ENCODE measurements at places on chromosomes 2 and 18.
A peak's percentile ranks its signal among the peaks of the same experiment; 100 is the strongest.

DNA sequence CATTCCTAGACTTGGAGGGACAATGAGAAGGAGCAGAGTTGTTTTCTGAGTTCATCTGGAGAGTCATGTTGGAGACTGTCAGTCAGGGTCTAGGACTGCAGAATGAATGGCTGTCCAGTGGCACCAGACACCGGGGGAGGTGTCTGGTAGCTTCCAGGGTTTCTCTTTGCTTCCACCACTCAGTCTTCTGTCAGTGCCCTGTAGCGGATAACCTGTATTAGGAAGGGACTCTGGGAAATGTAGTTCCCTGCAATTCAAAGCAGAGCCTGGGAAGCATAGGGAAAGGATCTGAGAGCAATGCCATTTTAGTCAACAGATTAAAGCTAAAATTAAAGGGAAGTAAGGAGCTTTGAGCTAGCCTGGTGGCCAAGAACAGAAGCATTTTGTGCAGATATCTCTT lies 257.9 kb downstream of the THSD7B start:
- no peak for DNase-seq

DNA sequence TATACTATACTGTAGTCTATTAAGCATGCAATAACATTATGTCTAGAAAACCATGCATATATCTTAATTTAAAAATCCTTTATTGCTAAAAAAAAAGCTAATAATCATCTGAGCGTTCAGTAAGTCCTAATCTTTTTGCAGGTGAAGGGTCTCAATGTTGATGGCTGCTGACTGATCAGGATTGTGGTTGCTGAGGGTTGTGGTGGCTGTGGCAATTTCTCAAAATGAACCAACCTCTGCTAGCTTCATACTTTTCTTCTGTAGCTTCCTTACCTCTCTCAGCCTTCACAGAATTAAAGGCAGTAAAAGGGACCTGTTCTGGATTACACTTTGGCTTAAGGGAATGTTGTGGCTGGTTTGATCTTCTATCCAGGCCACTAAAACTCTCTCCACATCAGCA lies 235.8 kb downstream of the NBAS start:
- no peak for DNase-seq

DNA sequence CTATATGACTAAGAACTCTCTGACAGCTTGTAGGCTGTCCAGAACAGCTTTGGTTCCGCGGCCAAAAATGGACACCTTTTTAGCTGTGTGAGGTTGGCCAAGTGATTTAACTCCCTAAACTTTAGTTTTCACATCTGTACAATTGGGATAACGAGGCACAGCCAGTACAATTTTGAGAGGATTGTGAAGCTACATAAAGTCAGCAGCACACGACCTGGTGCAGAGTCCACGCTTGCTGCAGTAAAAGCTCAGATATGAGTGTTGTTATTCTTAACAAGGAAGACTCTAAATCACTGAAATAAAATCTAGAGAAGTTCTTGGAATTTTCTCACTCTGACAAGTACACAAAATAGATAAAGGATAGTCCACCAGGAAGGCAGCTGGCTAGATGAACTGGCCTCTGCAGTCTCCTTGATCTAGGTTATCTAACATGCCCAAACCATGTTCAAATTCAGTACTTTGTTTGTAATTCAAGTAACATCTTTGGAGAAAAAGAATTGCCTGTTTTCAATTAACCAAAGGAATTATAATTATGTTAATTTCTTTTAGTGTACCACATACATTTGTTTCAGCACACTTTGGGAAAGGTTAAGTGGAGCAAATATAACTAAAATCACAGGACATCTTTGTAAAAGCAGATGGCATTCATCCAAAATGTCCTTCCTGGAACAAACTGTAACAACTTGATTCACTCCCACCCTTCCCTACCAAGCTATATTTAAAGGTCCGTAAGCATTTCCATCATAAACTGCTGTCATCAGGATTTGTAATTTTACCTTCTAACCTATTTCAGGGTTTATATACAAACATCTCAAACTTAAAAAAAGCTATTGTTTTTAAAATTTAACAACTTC lies 201.7 kb upstream of the STK17B start:
- DNase-seq, result no peak

- DNase-seq, result no peak
These were observed 181.3 kb upstream of the LINC00305 start for GRCh38 chr18:64330161-64330560.

DNA sequence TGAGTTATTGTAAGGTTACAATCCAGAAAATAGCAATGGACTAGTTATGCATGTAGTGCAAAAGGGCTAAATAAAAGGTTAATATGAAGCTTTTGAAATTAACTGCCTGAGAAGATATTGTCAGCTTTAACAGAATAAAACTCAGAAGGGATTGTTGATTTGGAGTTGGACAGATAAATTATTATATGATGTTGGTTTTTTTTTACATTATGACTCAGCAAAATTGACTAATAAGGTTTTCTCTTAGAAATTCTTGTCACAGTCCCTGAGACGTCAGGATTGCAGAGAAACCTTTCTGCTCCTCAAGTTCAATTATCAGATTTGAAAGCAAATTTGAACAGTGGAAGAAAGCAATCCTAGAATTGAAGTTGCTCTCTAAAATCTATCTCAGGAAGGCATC lies 946.9 kb downstream of the CBLN2 start:
- no peak for DNase-seq

DNA sequence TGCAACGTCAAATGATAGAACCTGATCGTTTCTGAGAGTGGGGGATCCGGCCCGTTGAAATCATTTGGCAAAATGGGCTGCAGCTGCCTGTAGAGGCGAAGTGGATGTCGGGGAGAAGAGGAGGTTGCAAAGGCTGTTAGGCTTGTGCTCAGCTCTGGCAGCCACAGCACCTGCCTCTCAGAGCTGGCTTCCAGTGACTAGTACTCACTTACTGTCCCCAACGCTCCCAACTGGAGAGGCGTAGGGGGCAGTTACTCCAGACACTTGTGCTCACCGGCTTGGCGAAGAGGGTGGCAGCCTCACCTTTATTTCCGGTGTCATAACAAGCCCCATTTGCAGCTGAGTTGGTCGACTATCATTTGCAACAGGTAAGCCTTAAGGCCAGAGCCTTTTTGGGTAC lies 37.9 kb downstream of the NCK2 start:
- peak; percentile 71 for DNase-seq

- no peak for DNase-seq
These were observed 2.4 kb upstream of the SERPINB10 start for GRCh38 chr18:63905361-63905760.

GRCh38 chr18:9715978-9716774 lies 8.1 kb downstream of the RAB31 start:
- DNase-seq, result no peak

DNA sequence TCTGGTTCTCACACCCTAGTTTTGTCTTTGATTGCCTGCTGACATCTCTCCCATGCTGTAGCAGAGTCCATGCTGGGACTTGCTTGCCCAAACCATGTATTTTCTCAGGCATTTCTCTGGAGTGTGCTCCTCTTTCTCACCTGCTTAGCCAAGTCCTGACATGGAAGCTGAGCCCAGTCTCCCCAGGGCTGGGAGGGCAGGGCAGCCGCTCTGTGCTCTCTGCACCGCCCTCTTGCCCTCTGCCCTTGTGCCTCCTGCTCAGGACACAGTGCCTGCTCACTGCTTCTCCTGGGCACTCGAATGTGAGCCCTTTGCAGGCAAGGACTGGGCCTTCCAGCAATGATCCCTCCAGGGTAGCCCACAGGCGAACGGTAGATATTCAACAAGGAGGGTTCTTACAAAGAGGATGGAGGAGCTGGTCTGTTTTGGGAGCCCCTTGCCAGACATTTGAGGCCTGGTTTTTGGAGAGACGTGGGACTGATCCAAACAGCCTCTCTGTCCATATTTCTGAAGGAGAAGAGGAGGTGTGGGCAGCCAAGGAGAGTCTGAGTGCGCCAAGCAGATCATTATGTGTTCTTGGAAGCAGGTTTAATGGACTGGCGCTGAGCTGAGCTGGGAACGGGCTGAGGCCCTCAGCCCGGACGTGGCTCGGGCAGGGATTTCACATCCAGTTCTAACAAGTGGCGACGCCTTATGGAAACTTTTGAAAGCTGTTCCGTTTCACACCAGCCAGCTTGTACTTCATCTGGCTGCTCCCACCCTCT lies 4.0 kb downstream of the SLC14A2 start:
- no peak for DNase-seq

DNA sequence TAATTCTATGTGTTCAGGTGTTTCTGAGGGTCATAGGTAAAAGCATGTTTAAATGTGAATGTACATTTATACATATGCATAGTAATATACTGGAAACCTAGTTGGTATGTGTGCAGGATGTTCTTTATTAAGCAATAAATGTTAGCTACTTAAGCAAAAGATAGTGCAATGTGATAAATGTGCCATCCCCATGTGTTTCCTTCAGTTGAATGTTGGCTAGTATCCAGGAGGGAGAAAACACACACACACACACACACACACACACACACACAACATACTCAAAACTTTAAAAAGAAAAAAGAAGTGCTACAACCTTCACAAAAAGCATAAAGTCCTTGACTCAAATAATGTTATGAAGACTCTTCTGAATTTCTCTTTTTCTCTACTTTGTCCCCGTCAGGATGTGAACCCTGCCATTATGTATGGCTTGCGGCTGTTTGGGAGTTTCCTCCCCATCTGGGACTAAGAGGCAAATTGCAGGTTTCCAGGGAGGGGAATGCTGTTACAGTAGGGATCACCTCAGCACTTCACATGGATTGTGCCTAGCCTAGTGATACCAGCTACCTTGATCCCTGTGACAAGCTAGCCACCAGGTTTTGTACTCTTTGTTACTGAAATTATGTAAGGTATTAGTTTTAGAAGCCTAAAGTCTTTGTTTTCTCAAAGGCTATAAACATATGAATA lies 82.6 kb downstream of the IKZF2 start:
- no peak for DNase-seq

DNA sequence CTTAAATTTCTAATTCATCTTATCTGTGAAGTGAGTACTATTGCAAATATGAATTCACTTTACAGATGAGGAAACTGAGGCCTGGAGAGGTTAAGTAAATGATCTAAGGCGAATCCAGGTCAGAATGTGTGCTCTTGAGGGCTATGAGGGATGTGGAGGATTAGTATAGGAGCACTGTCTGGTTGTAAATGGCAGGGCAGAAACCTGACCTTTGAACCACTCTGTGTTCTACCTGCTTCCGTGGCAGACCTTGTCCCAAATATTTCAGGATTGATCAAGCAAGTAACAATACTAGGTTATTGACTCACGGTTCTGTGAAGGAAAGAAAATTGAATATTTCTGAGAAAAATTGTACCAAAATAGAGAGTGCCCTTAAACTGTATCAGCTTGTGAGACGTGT lies 74.7 kb downstream of the PTPRM start:
- no peak for DNase-seq

DNA sequence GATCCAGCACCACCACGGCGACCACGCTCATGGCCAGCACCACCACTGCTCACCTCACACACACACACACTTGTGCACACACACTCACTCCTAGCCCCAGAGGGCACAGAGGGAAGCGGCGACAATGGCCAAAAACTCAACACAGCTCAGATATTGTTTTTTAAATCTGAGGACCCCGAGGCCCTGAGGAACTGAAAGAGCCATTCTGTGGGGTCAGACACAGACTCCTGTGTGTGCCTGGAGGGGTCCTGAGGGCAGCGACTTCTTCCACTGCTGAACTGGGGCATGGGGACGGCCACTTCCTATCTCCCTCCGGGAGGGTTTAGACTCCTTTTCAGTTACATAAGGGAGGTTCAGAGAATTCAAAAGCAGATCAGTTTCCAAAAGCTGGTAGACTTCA lies 116.6 kb upstream of the PXDN start:
- no peak for DNase-seq

- no peak for DNase-seq
These were observed 45.0 kb downstream of the MTA3 start for GRCh38 chr2:42613281-42614064.

DNA sequence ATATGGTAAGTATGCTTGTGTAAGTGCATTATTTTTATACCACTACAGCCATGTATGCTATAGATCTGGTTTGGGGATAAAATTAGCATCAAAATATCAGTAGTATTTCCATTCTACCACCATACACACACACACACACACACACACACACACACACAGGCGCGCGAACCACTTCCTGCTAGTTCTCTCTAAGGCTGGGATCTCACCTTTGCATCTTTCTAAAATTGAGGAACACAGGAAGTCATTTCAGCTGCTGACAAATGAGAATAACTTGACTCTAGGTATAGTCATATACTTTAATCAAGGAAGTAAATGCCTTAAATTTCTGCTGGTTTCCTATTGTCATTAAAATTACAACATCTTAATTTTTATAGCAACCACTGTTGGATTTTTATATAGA lies 72.5 kb downstream of the RBM43 start:
- DNase-seq, result no peak

GRCh38 chr2:204972606-204973336 lies 427.5 kb downstream of the PARD3B start:
- no peak for DNase-seq

- DNase-seq, result peak; percentile 79
These were observed 30.9 kb upstream of the SERPINB12 start for GRCh38 chr18:63511285-63511684.

DNA sequence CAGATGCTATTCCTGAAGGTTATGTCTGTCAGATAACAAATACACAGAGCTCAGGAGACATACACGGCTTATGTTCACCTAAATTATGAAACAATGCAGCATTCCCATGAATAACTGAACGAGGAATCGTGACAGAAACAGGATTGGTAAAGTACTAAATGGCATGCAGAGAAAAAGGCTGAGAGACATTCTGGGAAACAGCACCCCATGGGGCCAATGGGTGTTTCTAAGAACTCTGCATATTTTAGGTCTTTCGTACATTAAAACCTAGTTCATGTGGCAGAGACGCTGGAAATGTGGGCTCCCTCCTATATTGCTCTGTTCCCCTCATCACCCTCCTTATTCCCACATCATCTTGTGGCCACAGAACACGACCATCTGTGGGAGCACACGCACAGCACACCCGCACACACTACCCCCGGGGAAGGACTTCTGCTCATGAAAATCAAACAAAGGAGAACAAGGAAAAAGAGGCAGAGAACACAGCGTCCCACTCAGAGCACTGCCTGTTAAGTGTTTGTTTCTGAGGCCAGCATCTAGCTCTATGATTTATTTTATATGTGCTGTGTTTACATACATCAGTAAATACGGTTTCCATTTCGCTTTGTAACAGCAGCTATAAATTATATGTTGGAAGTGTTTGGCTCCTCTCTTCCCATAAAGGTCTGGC lies 143.6 kb downstream of the AFF3 start:
- no peak for DNase-seq

GRCh38 chr2:67246791-67247190 lies 150.3 kb upstream of the ETAA1 start:
- DNase-seq, result no peak

GRCh38 chr2:119246884-119247843 lies 23.5 kb downstream of the STEAP3 start:
- no peak for DNase-seq

- DNase-seq, result no peak
These were observed 31.8 kb downstream of the CRIM1 start for GRCh38 chr2:36387258-36387916.
